Bone marrow (tissue), 2 donors: ENCODE measurements at places on chromosomes 6 and 20.

DNA sequence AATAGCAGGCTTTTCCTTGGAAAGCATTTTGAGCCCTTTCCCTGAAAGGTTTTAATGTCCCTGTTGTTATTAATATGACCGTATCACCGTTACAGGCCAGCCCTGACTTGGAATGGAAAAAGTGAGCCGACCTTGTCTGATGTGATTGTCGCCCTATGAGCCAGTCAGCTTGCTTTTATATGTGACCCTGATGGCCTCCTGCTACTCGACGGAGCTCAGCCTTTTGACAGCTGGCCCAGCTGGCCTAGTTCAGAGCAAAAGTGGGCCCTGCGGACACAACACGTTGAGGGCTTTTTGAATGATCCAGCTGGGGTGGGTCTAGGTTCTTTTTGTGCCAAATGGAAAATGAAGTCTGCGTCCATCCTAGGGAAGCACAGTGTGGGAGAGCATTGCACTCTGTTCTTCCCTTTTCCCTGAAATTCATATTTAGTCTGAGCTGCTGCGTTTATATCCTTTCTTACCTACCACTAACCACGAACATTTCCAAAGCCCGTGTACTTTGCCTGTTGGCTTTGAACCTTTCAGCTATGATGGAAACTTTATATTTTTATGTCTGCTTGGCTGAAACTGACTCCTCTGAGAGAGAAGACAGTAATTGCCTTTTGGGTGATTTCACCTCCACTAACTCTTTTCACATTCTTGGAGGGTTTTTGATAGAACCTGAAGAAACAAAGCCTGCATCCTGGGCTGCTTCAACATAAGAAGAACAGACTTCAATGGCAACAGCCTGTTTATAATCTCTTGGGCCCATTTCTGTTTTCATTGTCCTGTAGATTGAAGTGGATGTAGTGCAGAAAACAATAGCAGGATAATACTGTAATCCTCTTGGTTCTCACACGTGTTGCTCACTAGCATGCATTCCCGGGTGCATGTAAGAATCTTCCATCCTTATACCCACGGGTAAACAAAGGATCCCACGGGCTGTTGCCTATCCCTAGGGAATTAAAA, 121.8 kb upstream of the HDGFL1 start:
- no peak for DNase-seq

DNA sequence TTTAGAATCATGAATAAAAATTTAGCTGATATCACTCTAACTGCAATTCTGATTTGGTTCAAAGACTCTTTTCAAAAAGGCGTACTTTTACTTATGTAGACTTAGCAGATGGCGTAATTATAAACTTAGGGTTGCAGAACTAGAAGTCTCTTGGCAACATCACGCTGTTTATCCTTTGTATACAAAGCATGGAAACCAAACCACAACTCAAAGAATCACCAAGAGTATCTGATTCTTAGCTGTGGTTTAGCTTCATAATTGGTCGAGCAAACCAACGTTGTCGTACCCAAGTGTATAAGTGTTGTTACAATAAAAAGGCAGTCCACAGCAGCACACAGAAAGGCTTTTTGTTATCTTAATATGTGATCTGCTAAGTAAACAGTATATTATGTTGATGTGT, 18.2 kb downstream of the STMND1 start:
- DNase-seq = no peak

- no peak for DNase-seq
Measured at GRCh38 chr20:44003609-44004008, 89.0 kb downstream of the TOX2 start.

DNA sequence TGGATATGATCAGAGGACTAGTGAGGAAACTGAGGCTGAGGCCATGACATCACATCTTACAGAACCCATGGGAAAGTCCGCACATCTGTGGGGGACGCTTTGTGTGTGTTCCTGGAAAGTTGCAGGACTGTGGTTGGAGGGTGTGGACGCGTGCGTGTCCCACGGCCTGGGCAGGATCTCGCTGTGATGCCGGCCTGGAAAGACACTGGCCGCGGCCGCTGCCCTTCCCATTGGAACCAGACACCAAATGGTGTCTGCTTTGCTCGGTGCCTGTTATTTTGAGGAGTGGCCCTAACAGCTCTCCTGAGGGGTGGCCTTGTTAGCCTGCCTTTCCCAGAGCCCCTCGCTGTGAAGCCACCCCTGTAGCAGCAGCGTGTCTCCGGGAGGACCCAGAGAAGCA, 41.1 kb downstream of the DLL1 start:
- DNase-seq = no peak

GRCh38 chr6:11525468-11526155, 11.9 kb upstream of the TMEM170B start:
- DNase-seq = no peak

DNA sequence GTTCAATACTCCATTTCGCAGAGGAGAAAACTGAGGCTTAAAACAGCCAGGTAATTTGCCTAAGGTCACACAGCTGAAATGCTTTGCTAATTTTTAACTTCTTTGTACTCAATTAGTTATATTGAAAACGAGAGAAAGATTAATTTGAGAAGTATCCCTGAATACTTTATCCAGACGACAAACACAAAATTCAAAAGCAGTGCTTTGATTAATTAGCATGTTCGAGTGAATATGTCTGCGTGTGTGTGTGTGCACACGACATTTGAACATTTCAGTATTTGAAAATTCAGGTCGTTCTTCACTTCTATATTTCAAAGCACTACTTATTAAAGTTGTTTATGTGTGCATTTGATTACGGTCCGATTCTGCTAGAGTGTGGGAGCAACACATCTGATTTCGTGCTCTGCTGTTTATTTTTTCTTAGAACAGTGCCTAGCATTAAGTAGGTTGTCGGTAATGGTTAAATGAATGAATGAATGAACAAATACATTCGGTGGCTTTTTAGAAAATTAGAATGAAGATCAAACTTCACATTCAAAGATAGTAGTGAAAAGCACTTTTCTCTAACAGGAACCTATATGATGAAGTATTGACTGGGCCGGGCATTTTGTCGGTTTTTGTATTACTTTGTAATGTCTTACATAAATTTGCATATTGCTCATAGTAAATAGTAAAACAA, 36.9 kb upstream of the SYNCRIP start:
- DNase-seq = no peak

GRCh38 chr6:26485112-26485780, 14.9 kb upstream of the BTN1A1 start:
- DNase-seq = peak; percentile 63

GRCh38 chr20:10863337-10864060, 189.7 kb upstream of the JAG1 start:
- no peak for DNase-seq
